ENCODE measurements at places on chromosomes 4 and X. TPM values are rescaled to one million over a fixed set of nuclear protein-coding genes. Genes with fewer than 3 reads are reported as not detected.

DNA sequence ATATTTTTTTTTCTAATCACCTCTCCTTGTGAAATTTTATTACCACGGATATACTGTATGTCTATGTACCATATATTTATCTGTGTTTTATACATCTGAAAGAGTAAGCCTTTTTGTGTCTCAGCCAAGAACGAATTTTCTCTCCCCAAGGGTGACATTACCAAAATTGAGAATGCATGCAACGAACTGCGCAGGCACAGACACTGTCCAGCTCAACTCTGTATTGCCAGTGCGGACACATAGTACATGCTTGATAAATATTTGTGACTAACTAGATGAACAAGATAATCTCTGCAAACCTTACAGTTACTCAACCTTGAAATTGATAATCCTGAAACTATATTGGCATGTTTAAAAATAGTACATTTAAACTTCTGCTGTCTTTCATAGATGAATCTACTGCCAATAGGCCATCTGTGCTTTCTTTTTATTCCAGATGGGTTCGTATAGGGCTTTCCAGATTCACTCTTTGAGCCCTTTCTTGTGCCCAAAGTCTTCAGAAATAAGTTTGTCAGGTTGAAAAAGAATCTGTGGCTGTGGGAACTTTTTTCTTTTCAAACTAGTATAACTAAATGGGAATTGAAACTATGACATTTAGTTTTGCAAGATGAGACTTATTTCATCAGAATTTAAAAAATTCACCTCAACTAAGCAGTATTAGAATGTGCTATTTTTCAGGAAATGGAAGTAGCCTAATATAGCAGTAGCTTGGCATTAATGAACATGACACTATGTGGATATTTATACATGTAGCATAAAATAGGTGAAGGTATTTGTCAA is 38.9 kb downstream of the DTHD1 start:
- DNase-seq: no peak
- H3K27me3 ChIP-seq: no peaks in the 10 kb centered on the region
- H3K36me3 ChIP-seq: peaks cover 4% of the 10 kb centered on the region
- H3K27ac ChIP-seq: peak overlapping the region; percentile 50

DNA sequence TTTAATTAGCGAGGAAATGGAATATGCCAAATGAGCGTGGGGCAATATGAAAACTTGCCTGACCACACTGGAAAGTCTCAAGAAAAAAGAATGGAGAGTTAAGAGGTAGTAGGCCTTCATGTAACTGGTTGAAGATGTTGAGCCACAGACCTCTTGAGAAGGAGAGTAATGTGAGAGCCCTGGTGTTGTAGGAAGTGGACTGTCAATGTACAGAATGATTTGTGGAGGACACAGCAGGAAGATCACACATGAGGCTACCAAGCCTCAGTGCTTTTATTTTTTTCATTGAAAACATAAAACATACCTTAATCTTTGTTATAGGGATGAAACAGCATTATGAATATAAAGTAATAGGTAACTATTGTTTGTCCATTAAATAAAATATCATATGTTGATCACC is 331.6 kb downstream of the UNC5C start:
- DNase-seq: no peak
- H3K4me3 ChIP-seq: no peak overlapping the region
- H3K27ac ChIP-seq: no peak overlapping the region
- H3K36me3 ChIP-seq: no peaks in the 10 kb centered on the region
- H3K27me3 ChIP-seq: no peaks in the 10 kb centered on the region

DNA sequence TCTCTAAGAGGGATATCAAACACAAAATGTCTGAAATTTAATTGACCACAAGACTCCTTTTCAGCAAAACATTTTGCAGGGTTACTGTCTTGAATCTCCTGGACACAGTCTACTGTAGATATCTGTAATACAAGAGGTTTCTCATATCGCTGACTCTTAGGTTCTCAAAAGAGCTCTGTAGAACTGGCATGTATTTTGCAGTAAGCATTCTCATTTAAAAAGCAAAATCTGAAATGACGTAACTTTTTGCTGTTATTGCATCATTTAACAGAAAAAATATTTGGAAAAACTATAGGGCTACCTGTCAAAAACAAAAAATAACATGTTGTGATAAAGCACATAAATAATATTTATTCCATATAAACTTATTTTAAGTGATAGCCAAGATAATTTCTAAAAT is 114.2 kb downstream of the CDS1 start:
- no peak overlapping the region for H3K27ac ChIP-seq
- no peaks in the 10 kb centered on the region for H3K36me3 ChIP-seq
- H3K4me3 ChIP-seq: no peak overlapping the region
- DNase-seq: no peak
- H3K4me1 ChIP-seq: no peaks in the 10 kb centered on the region

GRCh38 chrX:80876877-80877276 is 67.2 kb upstream of the BRWD3 start:
- H3K27me3 ChIP-seq: no peaks in the 10 kb centered on the region
- H3K36me3 ChIP-seq: no peaks in the 10 kb centered on the region
- no peak for DNase-seq
- no peak overlapping the region for H3K4me3 ChIP-seq
- H3K27ac ChIP-seq: no peak overlapping the region

DNA sequence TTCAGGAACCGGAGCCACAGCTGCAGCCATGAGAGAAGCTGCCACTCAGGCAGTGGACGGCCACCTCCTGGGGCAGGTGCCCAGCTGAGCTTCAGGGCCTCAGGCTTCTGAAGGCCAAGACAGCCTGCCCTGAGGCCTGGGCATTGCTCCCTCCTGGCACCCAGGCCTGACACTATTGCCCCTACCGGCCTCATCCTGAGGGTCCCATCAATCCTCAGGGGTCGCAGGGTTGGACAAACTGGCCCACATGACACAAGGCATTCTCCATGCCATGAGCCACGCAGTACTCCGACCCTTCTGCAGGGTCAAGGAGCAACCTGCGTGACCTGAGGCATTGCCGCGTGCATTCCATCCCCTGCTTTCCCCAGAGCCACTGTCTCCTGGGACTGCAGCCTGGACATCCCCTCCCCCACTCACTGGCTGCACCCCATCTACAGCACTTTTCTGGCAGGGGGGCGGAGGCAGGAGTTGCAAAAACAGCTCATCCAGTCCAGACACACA is 3.0 kb upstream of the ZFP92 start:
- peaks cover 7% of the 10 kb centered on the region for H3K4me1 ChIP-seq
- no peaks in the 10 kb centered on the region for H3K36me3 ChIP-seq
- H3K4me3 ChIP-seq: no peak overlapping the region

ADH6 gene
- not detected for total RNA-seq

GRID2 gene
- total RNA-seq: not detected

DNA sequence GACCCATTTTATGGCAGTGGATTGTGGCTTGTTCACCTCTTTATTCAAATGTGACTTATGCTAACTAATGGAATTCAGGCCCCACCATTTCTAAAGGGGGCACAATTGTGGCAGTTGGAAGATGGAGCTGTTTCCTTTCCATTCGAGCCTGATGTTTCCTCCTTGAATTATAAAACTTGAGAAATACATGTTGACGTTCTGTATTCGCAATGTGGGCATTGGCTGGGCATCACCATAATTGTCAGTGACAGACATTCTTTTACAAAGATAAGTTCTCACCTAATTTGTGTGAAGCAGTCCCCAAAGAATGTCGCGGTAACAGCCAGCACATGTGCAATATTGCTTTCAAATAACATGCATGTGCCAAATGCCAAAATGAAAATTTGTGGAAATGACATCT is 1070.2 kb upstream of the TENM3 start:
- H3K36me3 ChIP-seq: no peaks in the 10 kb centered on the region
- no peak overlapping the region for H3K4me3 ChIP-seq
- no peaks in the 10 kb centered on the region for H3K4me1 ChIP-seq
- no peak overlapping the region for H3K27ac ChIP-seq
- no peaks in the 10 kb centered on the region for H3K27me3 ChIP-seq
- DNase-seq: no peak

CCSER1 gene
- total RNA-seq: not detected

DNA sequence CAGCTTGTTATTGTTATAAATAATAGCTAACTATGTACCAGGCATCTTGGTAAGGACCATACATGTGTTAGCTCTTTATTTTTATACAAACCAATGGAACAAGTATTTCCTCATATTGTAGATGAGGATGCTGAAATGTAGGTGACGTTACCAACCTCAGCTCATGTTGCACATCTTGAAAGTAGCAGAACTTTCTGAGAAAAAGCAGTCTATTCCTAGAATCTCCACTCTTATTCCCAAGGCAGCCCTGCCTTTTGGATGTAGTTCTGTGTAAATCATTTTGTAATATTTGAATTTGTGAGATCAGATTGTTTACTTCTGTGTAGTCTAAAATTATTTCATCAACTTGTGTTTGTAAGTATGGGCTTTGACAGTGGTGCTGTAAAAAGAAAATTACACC is 5.3 kb downstream of the FHDC1 start:
- no peak overlapping the region for H3K4me3 ChIP-seq
- no peak for DNase-seq
- no peaks in the 10 kb centered on the region for H3K36me3 ChIP-seq
- H3K27ac ChIP-seq: no peak overlapping the region
- peaks cover 23% of the 10 kb centered on the region for H3K27me3 ChIP-seq
- peaks cover 9% of the 10 kb centered on the region for H3K4me1 ChIP-seq

- H3K4me1 ChIP-seq: no peaks in the 10 kb centered on the region
- H3K4me3 ChIP-seq: no peak overlapping the region
- no peak overlapping the region for H3K27ac ChIP-seq
- DNase-seq: no peak
- H3K27me3 ChIP-seq: no peaks in the 10 kb centered on the region
These were observed 59.1 kb downstream of the AMELX start for GRCh38 chrX:11352296-11352741.

DNA sequence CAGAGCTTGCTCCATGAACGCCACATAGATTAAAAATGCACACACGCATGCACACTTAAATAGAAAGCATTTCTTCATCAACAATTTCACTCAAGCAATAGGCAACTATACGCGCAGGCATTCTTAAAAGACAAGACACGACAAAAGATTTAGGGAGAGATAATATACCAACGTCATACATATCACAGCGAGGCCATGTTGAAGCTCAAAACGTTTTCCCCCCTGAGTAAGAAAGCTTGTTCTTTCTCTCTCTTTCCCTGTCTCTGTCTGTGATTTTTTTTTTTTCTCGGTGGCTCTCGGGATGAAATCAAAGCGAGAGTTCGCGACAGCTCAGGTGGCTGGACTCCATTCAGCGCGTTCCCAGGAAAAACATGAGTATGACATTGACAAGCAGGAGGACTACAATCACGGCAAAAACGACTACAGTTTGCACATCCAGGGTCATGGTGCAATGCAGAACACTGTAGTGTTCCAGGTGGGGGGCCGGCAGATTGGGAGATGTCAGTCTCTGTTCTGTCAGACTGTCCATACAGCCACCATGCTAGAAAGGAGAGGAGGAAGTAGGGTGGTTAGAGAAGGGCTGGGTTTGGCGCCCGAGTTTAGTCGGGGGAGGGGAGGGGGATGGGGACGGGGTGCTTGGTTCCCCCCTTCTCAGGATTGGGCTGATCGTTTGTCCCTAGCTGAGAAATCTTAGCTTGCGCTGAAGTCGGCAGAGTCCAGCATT is 30.7 kb downstream of the ARHGEF9 start:
- H3K27me3 ChIP-seq: no peaks in the 10 kb centered on the region
- H3K36me3 ChIP-seq: no peaks in the 10 kb centered on the region
- peak overlapping the region; percentile 88 for H3K4me3 ChIP-seq
- DNase-seq: peak; percentile 37
- H3K4me1 ChIP-seq: peaks cover 41% of the 10 kb centered on the region

SLC9B1 gene
- total RNA-seq: 1.9 TPM

PALLD gene
- total RNA-seq: 0.60 TPM

DNA sequence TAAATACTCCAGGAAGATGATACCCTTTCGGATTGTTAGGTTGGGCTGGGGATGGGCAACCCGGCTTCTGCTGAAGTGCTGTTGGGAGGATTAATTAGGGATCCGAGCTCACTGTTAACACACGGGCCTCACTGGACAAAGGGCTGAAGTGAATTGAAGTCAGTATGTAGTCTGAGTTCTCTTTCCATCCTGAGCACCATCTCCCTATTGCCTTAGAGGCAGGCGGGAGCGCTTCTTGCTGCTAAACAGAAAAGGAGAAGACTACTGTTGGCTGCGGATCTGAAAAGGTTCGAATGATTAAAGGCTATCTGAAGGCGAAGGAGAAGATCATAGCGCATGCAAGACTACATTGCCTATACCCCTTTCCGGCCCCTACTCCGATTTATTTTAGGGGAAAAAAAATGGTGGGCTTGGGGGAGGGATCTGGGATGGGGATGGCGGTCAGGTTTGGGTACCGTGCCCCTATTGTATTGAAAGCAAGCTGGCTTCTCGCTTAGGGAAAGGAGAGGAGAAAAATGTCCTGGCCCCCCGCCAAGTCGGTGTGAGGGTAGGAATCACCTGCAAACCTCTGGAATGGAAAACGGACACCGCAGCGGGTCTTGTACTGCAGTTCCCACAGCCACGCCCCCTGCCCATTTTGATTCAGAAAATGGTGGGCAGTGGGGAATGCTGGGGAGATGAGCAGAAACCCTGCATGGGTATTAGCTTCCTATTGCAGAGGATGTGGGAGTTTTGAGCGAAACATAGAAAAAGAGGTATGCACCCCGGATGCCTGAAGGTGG is 22.3 kb downstream of the MORF4L2 start:
- no peaks in the 10 kb centered on the region for H3K36me3 ChIP-seq
- H3K4me3 ChIP-seq: no peak overlapping the region
- no peak overlapping the region for H3K27ac ChIP-seq

SOX3 gene
- total RNA-seq: not detected

TMSB15C gene
- total RNA-seq: 3.9 TPM

LSM6 gene
- total RNA-seq: 61.7 TPM

CLGN gene
- 0.23 TPM for total RNA-seq

IL3RA gene
- total RNA-seq: not detected

TEX13B gene
- total RNA-seq: not detected

- H3K36me3 ChIP-seq: peaks cover 3% of the 10 kb centered on the region
- H3K27me3 ChIP-seq: no peaks in the 10 kb centered on the region
- H3K4me3 ChIP-seq: peak within 1 kb of the TSS; percentile 38
- peaks cover 37% of the 10 kb centered on the region for H3K4me1 ChIP-seq
- peak within 1 kb of the TSS; percentile 5 for H3K27ac ChIP-seq
- DNase-seq: no peak
These were observed at the start of gene PHEX for GRCh38 chrX:22032084-22032483. PHEX (plus strand) TSS chrX:22032325; CDS start chrX:22033006, 681 bp downstream.

GRCh38 chr4:57342411-57342810 is 232.2 kb upstream of the IGFBP7 start:
- no peaks in the 10 kb centered on the region for H3K4me1 ChIP-seq
- H3K27ac ChIP-seq: no peak overlapping the region
- no peaks in the 10 kb centered on the region for H3K27me3 ChIP-seq
- H3K4me3 ChIP-seq: no peak overlapping the region

GRCh38 chrX:10741003-10741402 is 120.6 kb upstream of the MID1 start:
- no peak for DNase-seq
- H3K36me3 ChIP-seq: no peaks in the 10 kb centered on the region
- no peaks in the 10 kb centered on the region for H3K4me1 ChIP-seq

SSX1 gene
- total RNA-seq: not detected

GRCh38 chr4:47686294-47686872 is 151.5 kb downstream of the CORIN start:
- H3K4me1 ChIP-seq: no peaks in the 10 kb centered on the region
- no peak overlapping the region for H3K4me3 ChIP-seq
- no peaks in the 10 kb centered on the region for H3K36me3 ChIP-seq
- peaks cover 3% of the 10 kb centered on the region for H3K27me3 ChIP-seq

DGAT2L6 gene
- total RNA-seq: not detected

GRCh38 chr4:184061582-184061981 is 156.1 kb downstream of the ENPP6 start:
- no peak for DNase-seq
- no peaks in the 10 kb centered on the region for H3K4me1 ChIP-seq
- no peaks in the 10 kb centered on the region for H3K27me3 ChIP-seq

ZNF718 gene
- 7.4 TPM for total RNA-seq

AR gene
- total RNA-seq: not detected

GRCh38 chr4:33886356-33886755 is 2358.0 kb downstream of the ARAP2 start:
- no peaks in the 10 kb centered on the region for H3K36me3 ChIP-seq
- no peaks in the 10 kb centered on the region for H3K27me3 ChIP-seq
- H3K27ac ChIP-seq: no peak overlapping the region
- no peak for DNase-seq
- no peaks in the 10 kb centered on the region for H3K4me1 ChIP-seq
- H3K4me3 ChIP-seq: no peak overlapping the region
